ENCODE measurements at places on chromosomes 12 and 14.

- DNase-seq: no peak
Observed at GRCh38 chr14:76752744-76753143, 8.5 kb upstream of the VASH1 start.

DNA sequence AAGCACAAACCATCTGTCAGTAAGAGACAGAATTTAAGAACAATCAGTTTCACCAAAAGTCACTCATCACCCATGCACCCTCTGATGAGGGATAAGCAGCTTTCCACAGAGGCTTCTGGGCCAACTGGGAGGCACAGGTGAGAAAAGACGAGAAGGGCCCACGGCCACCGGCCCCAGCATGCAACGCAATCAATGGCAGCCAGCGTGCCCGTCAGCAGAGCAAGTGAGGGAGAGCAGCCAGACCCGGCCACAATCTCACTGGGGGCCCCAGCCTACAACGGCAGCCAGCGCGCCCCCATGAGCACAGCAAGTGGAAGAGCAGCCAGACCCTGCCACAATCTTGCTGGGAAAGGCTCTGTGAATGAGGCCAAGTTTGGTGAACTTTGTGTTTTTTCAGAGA is 13.3 kb downstream of the ANKLE2 start:
- no peak for DNase-seq

DNA sequence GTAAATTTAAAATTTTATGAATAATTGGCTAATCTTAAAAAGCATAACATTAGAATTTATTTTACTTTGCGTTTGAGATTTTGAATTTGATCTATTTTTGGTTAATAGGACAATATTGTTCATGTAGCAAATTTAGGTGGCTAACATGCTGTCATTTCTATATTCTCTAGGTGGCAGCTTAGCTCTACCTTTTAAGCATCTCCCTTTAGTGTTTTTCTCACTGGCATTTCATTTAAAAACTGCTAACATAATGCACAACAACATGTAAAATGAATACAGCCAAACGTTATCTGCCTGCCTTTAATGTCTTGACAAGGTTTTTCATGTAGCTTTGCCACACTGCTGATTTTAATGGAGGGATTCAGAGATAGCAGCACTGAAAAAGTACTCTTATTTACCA is 272.4 kb upstream of the FBXO33 start:
- no peak for DNase-seq

DNA sequence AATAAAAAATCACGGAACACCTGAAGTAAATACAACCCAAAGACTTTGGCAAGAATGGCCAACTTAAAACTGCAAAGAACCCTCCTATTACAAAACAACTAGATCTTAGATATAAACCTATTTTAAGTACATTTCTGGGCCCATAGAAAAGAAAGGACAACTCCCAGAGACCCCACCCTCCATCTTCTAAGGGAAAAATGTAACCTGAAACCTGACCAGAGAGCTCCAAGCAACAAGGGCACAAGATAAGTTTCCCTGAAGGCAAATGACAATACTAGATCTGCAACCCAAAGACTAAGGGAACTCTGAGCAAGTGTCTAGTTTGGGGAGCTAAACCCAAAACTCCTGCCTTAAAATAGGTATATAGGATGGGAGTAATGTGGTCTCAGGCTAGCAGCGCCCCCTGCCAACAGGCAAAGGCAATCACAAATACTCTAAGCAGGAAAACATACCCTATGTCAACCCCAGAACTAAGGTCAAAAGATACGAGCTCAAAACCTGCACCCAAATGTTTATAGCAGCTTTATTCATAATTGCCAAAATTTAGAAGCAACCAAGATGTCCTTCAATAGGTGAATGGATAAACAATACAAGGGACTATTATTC is 218.9 kb downstream of the ITPR2 start:
- no peak for DNase-seq

- DNase-seq: no peak
Observed at GRCh38 chr12:96263449-96263902, 69.3 kb downstream of the ELK3 start.

- DNase-seq: no peak
Observed at GRCh38 chr14:86712176-86712575, 1182.2 kb downstream of the FLRT2 start.

DNA sequence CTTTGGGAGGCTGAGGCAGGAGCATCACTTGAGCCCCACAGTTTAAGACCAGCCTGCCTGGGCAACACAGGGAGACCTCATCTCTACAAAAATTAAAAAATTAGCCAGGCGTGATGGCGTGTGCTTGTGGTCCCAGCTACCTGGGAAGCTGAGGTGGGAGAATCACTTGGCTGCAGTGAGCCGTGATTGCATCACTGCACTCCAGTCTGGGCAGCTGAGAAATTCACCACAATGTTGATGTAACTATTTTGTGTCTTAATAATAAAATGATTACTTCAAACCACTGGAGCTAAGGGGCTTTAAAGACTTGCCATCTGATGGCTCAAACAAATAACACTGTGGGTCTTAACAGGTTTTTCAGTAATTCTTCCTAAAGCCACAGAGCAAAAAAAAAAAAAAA is 10.8 kb downstream of the ERH start:
- no peak for DNase-seq

DNA sequence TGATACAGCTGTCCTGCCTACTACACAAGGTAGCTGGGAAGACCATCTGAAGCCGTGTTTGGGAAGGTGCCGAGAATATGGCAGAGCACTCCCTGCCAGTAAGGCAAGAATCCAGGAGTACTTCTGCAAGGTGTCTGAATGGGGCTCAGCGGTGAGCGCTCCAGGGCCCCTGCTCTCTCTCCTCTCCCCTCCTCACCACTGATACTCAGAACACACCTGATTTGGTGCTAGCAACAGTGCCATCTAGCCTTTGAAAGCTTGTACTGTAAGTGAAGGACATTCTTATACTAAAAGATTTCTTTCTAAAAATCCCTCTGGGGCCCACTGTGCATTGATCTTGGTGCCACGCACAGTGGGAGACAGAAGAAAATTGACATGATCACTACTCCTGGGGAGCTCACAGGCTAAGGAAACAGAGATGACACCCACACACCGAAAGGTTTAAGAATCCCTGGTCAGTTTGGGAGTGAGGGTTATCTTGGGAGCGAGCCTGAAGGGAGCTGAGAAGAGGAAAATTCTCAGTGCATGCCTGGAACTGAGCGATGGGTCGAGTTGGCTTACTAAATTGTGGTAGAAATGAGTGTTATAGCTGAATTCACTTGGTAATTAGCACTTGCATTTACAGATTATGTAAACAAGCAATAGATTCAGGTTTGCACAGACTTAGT is 216.9 kb downstream of the NTF3 start:
- DNase-seq: no peak

DNA sequence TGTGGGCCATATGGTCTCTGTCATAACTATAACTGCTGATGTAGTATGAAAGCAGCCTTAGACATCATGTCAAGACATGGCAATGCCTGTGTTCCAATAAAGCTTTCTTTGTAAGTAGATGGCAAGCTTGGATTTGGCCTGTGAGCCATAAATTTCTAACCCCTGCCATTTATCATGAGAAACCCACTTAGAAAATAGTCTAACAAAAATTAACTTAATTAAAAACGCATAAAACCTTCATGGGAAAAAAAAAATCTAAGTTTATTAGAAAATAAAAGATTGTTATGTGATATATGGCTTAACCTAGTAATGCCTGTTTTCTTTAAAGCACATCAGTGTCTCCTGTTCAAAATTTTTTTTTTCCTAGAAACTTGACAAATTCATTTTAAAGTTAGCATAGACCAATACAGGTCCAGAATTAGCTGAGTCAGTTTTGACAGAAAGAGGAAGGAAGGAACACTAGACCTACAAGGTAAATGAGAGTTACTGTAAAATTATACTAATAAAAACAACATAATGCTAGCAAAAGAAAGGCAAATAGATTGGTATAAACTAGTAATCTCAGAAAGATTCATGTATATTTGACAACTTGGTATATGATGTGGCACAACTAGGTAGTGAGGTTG is 68.2 kb downstream of the USP15 start:
- DNase-seq: no peak

- DNase-seq: no peak
Observed at GRCh38 chr12:87152841-87153528, 876.2 kb downstream of the C12orf50 start.
